ENCODE measurements at places on chromosomes 2 and 18.

GRCh38 chr2:192657362-192657761 is 462.6 kb upstream of the TMEFF2 start:
- no peak for DNase-seq

GRCh38 chr2:157872791-157873190 is 3.3 kb downstream of the ACVR1 start:
- DNase-seq, result peak; percentile 25

DNA sequence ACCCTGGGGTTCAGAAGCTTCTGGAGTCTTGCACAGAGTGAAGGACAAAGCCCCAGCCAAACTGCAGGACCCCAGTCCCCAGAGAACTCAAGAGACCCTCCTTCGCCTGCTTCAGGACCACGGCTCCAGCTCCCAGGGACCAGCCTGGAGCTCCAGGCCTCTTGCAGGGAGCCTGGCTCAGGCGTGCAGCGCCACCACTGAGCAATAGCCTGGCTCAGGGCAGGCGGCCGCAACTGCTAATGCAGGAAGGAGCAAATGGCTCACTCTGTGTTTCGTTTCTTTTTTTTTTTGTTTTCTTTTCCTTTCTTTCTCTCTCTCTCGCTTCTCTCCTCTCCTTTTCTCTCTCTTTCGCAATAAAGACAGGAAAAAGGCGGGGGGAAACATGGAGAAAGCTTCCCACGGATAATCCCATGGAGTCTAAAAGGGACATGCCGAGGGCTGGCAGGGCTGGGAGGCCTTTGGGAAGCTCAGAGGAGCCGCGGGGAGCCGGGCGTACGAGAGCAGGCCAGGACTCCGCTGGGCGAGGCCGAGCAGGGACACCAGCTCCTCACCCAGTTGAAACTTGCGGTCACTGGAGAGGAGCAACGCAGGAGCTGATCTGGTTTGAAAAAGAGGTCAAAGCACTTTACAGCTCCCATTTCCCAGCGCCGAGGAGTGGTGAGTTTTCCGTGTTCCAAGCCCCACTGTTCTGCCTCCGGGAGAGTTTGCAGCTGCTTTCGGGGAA is 244.8 kb downstream of the TWIST2 start:
- DNase-seq, result no peak

- no peak for DNase-seq
Measured at GRCh38 chr18:52216109-52216508, 123.9 kb upstream of the DCC start.

DNA sequence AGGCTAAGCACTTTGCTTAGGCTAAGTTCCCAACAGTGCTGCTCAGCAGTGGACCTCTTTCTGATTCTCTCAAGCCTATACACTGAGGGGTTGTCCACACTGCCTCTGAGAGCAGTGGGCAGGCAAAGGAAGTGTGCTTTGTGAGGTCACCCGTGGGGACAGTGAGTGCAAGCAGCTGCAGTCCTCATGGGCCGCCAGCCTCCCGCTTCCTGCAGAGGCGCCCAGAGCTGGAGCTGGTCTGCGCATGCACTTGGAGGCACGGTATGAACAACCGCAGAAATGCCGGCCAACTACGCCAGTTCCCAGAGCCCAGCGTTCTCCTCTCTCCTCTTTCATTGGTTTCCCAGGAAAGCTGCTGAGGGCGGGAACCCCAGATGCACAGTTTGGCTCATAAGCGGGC is 149.5 kb upstream of the DLX2 start:
- no peak for DNase-seq

DNA sequence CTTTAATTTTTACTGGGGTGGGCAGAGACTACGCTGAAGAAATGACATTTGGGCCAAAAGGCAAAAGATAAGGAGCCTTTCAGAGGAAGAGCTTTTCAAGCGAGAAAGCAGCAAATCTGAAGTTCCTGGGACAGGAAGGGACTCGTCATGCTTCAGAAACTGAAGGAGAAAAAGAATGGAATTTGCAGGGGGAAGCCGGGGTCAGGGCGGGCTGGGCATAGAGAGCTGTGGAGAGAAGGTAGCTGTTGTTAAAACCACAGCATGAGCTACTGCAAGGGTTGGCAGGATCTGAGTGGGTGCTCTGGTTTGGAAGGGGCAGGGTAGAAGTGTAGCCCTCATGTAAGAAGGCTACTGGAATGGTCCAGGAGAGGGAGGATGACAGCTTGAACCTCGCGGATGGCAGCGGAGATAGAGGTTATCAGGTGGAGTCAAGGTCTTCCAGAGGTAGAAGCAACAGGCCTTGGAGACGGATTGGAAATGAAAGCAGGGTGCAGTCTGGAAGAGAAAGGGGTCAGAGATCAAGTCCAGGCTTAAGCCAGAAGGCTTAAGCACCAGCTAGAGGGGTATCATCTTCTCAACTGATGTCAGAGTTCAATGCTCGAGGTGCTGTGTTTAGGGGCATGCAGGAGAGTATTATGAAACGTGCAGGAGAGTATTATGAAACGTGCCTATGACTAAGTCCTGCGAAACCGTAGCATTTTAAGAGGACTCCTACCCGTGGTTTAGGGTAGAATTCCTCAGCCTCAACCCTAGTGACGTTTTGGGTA is 18.9 kb downstream of the ATP8B1 start:
- peak; percentile 87 for DNase-seq

DNA sequence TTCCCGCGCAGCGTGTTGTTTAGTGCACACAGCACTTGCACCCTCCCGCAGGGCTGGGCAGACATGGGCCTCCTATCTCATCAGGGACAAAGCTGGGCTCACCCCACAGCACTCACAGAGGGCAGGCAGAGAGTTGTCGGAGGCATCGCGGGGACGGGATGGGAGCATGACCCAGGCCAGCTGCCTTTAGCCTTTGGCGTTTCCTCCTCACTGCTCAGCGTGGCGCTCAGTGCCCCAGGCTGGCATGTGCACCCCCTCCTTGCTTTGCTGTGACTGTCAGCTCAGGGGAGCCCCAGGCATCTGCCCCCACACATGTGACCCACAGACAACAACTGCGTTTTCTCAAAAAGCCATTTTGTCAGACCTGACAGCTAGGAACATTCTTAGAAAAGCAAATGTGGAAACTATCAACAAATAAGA is 101.1 kb downstream of the RNF144A start:
- DNase-seq, result no peak

GRCh38 chr2:130884503-130884902 is 47.8 kb downstream of the ARHGEF4 start:
- DNase-seq, result no peak

GRCh38 chr2:98334439-98335078 is 11.7 kb upstream of the CNGA3 start:
- peak; percentile 97 for DNase-seq

DNA sequence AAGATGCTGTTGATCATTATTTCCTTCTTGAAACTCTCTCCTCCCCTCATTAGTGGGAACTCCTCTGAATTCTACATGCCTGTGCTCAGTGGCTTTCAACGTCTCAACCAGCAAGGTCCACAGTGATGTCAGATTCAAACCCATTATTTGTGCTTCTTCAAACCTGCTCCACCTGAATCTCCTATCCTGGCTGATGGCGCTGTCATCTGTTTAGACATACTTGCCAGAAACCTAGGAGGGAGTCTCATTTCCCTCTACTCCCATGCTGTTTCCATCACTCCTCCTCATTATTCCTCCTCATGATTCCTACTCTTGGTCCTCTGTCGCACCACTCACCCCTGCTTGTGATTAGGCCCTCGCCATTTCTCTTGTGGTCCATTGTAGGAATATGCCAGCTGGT is 2.9 kb upstream of the LPIN2 start:
- DNase-seq, result no peak

DNA sequence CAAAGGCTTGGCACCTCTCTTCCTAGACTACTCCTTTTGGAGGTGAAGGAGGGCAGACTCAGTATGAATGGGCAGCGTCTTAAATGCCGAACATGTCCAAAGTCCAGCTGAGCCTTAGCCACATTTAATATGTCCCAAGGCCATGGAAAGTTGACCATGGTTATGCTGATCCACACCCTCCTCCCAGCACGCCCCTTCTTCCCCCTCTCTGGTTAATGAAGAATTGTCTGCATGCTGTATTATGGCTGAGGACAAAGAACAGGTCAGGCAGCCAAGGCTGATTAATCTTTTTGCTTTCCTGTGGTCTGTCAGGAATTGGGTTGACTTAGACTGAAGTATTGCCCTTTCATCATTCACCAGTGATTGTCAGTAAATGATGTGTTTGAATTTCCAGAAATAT is 5.8 kb upstream of the MYOM1 start:
- DNase-seq, result no peak

DNA sequence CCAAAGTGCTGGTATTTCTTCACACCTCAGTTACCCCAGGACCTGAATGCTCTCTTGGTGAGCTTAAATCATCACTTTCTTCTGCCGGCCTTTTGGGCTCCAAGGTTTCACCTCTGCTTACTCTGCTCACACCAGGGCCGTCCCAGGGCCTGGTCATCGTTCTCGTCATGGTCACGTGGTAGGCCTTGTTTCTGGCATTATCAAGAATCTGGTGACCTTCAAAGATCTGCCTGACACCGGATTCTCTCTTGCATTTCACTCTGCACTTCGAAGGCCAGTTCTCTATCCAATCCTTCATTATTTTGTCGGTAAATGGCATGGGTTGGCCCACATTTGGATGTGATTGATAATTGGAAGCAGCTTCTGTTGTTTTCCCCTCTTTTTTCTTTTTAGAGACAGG is 80.5 kb downstream of the HRH4 start:
- no peak for DNase-seq

DNA sequence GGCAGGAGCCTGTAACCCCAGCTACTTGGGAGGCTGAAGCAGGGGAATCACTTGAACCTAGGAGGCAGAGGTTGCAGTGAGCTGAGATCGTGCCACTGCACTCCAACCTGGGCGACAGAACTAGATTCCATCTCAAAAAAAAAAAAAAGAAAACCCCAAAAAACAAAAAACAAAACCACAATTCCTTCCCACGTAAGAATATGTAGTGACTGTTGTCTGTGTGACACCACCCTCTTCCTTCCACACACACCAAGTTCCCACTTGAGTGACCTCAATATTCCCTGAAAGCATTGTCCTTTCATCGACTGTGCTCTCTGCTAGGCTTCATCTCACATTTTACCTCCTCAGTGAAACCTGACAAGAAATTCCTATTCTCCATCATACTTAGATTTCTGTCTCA is 8.8 kb upstream of the THADA start:
- no peak for DNase-seq

DNA sequence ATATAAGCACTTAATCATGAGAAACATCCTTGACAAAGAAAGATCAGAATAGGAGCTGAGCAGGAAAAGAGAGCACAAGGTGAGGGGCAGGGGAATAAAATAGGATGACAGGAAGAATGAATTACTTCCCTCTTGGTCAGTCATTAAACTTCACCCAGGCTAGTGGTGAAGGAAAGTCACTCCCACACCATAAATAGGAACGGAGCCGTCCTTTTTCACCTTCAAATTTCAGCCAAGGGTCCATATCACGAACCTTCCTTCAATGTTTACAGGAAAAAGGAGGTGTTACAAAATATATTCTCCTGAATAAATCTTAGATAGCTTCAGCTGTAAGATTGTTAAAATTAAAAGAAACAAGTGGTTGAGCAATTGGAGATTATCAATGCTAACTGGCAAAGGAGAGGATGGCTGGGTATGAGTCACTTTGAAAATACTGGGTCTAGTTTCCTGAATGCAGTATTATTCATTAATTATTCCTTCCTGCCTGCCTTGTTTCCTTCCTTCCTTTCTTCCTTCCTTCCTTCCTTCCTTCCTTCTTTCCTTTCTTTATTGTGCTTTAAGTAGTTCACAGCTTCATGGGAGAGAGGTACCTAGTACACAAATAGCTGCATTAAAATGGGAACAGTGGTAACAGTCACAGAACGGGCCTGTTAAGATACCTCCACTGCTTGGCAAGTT is 292.3 kb upstream of the ID2 start:
- DNase-seq, result no peak

DNA sequence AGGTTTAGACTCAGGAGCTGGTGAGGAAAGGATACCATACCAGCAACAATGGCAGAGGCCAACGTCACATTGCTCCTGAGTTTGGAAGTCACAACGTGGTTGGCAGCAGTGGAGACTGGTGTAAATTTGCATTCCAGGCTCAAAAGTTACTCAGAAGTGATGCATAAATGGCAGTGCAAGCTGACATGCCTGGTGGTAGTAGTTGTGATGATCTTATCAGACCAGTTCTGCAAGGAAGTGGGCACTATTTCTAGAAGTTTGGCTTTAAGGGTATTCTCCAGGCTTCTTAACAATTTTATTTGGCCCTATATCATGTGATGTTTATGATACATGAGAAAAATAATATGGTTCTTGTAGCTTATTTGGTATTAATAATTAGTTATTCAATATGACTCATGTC is 37.8 kb downstream of the CXCR4 start:
- no peak for DNase-seq

DNA sequence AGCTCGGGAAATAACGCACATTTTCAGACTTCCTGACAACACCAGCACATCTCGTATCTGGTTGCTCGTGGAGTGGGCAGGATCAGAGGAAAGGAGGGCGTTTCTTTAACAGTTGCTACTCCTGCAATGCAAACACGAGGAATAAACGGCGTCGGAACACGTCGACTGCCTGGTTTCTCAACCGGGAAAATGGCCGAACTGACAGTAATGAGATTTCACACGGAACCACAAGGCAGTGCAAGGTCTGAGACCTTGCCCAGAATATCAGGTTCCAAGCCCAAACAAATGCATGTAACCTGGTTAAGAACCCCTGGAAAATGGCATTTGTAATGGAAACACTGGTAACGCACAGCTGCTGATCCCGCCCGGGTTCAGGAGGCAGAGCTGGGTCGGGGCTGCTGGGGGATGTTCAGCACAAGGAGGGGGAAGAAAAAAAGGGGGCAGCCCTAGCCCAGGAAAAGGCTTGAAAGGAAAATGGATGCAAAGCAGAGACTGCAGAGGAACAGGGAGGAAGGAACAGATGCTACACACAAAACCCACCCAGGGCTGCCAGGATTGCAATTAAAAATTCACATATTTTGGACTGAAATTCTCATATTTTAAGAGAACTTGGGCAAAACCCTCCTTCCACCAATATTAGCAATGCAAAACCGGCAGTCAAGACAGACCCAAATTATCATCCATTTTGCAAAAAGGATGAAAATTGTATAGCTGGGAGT is 61.6 kb upstream of the KLHL29 start:
- no peak for DNase-seq

DNA sequence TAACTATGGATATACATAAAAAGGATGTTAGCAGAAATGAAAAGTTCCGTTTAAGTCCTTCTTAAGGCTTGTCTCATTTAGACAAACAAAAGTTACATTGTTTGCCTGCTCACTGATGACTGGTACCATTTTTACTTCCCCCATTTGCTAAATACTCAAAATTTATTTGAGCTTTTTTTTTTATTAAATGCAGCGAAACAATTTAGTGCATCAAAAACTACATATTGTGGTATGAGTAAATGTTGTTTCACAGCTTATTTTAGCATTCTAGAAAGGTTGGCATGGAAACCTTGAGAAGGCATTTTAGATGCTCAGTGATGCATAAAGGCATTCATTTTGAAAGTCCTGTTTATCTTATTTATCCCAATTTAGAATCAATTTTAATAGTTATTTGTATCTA is 100.0 kb downstream of the MAP2 start:
- DNase-seq, result no peak

DNA sequence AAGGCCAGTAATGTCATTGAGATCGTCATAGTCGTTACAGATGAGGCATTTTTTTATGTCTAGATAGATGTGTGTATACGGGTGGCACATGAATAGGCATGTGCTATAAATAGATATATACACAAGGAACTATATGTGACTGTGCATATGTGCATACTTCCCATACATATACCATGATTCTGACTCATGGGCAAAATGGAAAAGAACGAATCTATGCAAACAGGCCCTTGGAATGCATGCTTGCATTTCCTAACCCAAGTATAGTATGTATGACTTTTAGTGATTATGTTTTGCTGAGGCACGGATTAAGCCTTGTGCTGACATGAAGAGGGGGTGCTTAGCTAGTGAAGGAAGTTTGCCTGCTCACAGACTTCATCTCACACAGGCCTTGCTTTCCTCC is 111.7 kb downstream of the BCL11A start:
- no peak for DNase-seq

Measured in HCEC 1CT (cell line).